CD4-positive, CD25-positive, alpha-beta regulatory T cell (primary cell): ENCODE measurements at places on chromosomes 2 and 18. TPM values are rescaled to one million over a fixed set of nuclear protein-coding genes. Genes with fewer than 3 reads are reported as not detected.

GRCh38 chr2:131063501-131064283 is 29.6 kb downstream of the FAM168B start:
- no peak for DNase-seq

SEPTIN10 gene
- total RNA-seq: 5.6 TPM

DNA sequence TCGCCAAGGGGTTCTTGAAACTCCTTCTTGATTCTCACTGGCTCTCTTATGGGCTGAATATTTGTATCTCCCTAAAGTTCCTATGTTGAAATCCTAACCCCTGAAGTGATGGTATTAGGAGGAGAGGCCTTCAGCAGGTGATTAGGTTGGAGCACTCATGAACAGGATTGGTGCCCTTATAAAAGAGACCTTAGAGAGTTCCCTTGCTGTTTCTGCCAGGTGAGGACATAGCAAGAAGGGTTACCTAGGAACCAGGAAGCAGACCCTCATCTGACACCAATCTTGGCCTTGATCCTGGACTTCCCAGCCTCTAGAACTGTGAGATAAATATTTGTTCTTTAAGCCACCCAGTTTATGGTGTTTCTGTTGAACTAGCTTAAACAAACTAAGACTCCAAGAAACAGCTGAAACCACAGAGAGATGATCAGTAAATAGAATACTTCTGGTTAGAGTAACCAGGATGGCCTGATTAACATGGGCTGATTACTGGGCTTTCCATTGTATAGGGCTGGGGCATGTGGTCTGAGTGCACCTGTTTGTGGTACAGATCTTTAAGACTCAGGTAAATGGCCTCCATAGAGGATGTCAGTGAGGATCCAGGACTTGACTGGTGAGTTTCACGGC is 7.7 kb upstream of the CDC42EP3 start:
- no peak for DNase-seq

DNA sequence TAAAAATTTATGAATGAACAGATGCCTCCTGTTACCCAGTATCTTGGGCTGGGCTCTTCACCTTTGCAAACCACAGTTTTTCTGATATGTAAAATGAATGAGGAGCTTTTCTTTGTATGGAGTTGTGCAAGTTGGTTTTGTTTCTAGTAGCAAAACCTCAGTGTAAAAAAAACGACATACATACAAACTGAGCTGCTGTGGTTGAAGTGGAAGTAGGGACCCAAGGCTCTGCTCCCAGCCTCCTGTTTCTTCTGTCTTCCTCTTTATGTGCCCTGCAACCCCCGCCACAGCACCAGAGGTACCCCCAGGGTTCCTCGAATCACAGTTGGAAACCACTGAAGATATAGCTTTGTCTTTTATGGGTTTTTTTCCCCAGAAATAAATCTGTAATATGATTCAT is 118.1 kb downstream of the MYO1B start:
- no peak for DNase-seq

CHRNA1 gene
- total RNA-seq: 0.25 TPM

DNA sequence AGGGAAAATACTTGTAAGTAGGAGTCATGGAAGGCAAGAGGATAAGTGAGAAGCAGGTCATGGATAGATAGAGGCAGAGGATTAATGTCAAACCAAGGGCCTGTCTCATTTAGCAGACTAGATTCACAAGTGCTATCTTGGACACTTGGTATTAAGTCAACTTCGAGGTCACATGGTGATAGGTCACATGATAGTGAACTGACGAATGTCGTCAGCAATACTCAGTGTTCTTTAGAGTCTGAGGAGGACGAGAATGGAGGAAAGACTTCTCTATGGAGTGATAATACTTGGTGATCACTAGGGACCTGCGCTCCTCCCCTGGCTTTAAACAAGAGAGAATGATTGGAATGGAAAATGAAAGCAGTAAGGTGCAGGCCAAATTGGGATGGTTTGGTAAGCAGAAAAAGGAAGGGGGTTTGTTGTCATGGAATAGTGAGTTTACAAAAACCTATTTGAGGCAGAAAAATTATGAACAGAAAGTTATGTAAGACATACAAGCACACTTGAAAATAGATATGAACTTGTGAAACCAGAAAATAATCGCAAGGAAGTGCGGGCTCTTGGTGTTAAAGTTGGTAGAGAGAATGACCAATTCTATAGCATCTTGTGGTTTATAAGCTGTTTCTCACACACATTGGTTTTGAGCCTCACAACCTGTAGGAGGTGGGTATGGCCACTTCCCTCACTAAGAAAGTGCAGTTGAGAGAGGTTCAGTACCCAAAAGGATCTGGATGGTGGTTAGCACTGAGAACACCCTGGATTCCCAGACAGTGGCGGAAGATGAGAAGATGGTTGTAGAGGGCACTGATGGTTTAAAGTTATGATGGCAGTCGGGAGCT is 141.5 kb downstream of the WDSUB1 start:
- DNase-seq: no peak

CD8B gene
- total RNA-seq: 0.62 TPM

RESP18 gene
- total RNA-seq: not detected

IL1RL1 gene
- total RNA-seq: 0.89 TPM

GRCh38 chr2:195447323-195447975 is 209.6 kb upstream of the SLC39A10 start:
- no peak for DNase-seq

- peak; percentile 19 for DNase-seq
These were observed at the start of gene CXCR2 for GRCh38 chr2:218125626-218126080. Gene CXCR2 (plus strand): TSS chr2:218126028. CDS start chr2:218134802, 8,774 bp downstream.

DNA sequence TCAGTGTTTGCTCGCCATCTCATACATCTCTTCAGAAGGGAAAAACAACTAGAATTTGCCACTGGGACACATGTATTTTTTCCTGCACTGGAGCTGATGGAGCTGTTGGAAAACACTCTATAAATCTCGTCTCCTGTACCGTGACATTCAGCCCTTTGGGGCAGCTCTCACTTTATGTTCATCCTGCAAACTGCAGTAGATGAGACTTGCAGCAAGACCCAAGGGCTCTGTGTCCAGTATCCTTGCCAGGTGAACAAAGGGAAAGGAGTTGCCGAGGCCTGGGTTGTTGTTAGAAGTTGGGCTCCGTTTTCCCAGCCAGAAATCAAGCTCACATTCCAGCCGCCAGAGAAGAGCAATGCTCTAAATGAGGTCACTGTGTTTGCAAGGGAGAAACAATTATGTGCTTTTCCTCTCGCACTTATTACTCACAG is 285.1 kb downstream of the SLC4A3 start:
- no peak for DNase-seq

- DNase-seq: no peak
These were observed 487.6 kb upstream of the KLHL29 start for GRCh38 chr2:22897428-22897827.
